ENCODE measurements at places on chromosomes 1 and 21.
A peak's percentile ranks its signal among the peaks of the same experiment; 100 is the strongest.

GRCh38 chr1:112026016-112026415 is 36.5 kb upstream of the KCND3 start:
- no peak for DNase-seq

GRCh38 chr1:26259578-26259977 is 20.3 kb upstream of the SH3BGRL3 start:
- no peak for DNase-seq

DNA sequence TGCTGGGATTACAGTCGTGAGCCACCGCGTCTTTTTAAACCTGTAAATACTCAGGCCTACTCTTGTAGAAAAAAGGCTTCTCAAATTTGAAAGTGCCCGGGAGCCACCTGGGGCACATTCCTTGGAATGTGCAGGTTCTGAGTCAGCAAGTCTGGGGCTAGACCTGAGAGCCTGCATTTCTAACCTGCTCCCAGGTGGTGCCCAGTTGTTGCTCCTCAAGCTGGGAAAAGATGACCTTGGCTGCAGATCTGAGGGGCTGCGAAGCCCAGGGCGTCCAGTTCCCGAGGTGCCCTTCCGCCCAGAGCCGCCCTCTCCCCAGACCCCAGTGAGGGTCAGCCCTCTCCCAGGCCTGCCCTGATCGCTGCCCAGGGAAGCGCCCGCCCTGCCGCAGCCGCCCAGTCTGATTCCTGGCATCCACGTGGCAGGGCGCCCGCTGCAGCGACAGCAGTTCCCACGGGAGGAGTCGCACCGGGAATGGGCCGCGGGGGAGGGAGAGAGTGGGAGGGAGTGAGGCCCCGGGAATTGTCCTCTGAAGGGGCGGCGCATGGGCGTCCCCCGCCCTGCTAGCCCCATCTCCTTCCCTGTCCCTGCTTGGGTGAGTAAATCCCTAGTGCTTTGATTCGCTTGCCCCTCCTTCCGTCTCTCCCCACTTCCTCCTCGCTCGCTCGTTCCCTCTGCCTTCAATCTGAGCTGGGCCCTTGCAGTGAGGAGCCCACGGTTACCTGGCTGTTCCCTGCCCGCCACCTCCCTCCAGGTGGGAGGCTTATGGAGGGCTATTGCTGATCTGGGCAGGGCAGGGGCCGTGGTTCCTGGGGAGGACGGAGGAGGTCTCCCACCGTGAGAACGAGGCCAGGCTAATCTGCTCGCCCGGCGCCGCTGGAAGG is 18.8 kb upstream of the TENT5B start:
- DNase-seq, result no peak

DNA sequence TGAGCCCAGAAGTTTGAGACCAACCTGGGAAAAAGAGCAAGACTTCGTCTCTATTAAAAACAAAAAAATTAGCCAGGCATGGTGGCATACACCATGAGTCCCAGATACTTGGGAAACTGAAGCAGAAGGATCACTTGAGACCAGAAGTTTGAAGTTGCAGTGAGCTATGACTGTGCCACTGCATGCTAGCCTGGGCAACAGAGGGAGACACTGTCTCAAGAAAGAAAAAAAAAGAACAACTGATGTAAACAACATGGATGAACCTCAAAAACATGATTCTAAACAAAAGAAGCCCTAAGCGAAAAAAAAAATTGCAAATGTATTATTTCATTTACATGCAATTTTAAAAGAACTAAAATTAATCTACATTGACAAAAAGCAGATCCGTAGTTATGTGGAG is 9.0 kb downstream of the LRRC40 start:
- DNase-seq, result no peak

GRCh38 chr1:209720826-209721225 is 16.2 kb downstream of the HSD11B1 start:
- DNase-seq, result no peak

- no peak for DNase-seq
Measured at GRCh38 chr1:114026797-114027196, 47.5 kb downstream of the OLFML3 start.

DNA sequence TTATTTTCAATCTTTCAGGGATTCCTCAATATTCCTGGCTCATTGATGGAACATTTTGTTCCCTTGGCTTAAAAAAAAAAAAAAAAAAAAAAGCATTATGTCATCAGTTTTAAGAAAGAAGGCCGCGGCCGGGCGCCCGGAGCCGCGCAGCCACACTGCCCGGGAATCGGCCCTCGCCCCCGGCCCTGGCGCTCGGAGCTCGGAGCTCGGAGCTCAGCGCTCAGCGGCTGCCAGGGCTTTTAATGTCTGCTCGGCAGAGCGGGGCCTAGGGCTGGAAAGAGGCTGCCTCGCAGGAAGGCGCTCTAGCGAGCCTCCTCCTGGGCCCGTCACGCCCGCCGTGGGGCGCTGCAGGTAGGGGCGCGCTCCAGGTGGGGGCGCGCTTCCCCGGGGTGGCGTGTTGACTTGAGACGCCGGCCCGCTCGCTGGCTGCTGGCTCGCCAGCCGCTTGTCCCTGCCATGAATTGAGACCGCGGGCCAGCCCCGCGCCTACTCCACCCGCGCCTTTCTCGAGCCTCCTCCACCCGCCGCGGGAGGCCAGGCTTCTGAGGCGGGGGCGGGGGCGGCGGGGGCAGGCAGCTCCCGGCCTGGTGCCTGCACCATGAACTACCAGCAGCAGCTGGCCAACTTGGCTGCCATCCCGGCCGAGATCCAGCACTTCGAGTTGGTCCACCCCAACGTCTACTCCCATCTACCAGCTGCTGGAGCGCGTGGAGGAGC is 5.4 kb upstream of the TDRD5 start:
- no peak for DNase-seq

DNA sequence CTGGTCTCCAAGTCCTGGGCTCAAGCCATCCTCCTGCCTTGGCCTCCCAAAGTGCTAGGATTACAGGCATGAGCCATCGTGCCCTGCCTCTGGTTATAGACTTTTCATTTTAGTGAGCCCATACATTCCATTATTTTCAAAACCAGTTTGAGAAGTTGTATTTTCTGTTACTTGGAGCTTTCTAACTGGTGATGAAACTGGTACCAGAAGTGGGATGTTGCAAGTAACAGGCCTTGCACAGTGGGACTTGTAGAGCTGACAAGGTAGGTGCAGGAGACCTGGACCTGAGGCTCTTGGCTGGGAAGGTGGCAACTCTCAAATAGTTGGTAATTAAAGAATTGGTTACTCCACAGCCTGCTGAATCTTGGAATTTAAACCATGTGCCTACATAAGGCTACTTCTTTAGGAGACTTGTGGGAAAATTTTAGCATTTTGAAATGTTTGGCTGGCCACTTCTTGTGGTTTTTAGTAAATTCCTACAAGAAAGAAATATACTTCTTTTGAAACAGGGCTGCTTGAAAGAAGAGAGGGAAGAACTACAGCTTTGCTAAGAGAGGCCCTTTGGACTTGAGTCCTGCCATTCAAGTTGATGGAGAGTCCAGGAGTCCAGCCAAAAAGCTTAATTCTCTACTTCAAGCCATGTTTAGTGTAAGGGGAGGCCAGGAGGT is 9.8 kb upstream of the ALPL start:
- DNase-seq, result no peak

- no peak for DNase-seq
Measured at GRCh38 chr1:184582411-184582810, 172.2 kb downstream of the EDEM3 start.

DNA sequence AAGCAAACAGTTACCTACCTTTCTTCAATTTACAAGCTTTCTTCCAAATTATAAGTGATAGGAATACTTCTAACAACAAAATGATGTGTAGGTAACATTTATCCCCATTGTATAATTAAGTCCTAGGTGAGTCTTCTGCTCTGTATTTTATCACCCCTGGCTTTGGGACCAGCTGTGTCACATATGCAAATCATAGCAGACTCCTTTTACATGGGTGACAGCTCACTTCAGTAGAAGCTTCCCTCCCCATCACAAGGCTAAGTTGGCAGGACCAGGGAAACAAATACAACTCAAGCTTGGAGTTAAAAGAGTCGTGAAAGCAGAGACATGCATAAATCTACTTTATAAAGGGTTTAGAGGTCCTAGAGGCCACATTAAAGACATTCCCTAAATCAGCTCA is 121.1 kb upstream of the RUNX1 start:
- no peak for DNase-seq

DNA sequence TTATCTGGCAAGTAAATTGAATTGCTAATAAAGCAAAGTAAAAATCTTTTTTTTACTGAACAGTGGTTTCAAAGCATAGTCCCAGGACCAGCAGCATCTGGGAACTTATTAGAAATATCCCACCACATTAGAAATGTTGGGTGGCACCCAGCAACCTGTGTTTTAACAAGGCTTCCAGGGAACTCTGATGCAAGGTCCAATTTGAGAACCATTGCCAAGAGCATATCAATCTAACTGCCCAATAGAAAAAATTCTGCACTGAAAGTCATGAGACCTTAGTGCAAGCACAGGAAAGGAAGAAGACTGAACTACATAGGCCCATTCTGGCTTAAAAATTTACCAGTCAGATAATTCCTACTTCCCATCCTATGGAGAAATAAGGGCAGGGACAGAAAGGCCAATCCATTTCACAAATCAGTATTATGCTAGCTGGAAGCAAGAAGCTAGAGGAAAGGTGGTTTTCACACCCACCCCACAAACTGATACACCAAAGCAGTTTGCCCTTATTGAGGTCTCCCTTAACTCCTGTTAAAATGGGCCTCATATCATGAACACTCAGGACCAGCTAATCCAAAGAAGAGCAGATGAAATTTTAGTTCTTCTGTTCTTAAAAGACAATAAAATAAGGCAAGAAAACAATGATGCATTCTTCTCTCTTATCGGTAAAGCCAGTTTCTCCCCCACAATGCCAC is 17.5 kb upstream of the C1orf105 start:
- no peak for DNase-seq

DNA sequence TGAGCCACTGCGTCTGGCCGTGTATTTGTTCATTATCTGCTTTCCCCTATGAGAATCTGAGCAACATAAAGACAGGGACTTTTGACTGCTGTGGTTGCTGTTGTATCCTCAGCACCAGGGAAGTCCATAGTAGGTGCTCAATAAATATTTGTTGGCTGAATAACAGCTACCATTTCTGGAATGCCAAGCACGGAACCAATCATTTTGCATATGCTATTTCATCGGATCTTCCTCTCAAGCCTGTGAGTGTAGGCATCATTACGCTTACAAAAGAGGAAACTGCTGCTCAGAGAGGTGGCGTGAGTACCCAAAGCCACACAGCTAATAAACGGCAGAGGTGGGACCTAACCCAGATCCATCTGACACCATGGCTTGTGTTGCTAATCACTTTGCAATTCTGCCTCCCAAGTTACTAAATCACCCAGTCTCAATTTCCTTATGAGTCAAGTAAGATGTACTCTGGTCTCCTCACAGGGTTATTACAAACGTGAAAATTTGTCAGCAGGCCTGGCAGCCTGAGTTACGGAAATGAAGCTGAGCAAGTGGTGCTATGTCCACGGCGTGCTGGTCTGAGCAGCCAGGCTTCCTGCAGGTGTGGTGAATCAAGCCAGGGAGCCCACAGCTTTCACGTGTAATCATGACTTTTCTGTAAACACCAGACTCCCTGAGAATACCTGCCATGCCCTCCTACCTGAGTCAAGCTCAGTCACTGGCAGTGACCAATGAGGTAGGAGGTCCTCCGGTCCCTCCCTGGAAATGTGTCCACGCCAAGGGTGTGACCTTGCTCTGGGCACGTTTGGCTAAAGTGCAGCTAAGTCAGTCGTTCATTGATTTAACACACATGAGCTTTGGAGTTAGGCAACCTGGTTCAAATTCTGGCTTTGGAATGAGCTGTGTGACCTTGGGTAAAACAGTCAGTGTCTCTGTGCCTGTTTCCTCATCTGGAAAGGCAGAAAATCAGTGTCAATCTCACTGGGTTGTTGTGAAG is 4.8 kb upstream of the RHCE start:
- no peak for DNase-seq

DNA sequence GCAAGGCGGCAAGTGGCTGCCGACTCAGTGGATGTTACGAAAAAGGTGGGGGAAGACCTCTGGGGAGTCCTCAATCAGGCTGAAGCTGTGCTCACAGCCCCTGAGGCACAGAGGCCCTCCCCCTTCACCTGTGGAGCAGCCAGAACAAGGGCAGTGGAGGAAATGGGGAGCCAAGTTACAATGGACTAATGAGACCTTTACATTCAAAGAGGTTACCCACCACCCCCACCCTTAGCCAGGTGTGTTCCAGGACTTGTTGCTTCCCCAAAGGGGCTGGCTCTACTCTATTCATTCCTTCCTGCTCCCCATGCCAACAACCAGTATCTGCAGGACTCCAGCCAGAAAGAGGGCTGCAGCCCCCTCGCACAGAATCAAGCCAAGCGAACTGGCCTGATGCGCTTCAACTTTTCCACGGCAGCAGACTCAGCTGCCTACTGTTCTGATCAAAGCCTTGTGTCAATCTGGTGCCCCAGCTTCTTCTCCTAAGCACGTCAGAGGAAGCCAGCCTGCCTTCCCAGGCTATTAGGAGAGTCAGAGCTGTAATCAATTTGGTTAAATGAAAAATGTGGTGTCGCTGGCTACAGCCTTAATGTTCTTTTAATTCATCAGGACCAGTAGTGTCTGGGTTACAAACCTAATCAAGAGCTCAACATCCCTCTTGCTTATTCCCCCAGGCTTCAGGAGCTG is 1.8 kb upstream of the SYT2 start:
- DNase-seq, result no peak

DNA sequence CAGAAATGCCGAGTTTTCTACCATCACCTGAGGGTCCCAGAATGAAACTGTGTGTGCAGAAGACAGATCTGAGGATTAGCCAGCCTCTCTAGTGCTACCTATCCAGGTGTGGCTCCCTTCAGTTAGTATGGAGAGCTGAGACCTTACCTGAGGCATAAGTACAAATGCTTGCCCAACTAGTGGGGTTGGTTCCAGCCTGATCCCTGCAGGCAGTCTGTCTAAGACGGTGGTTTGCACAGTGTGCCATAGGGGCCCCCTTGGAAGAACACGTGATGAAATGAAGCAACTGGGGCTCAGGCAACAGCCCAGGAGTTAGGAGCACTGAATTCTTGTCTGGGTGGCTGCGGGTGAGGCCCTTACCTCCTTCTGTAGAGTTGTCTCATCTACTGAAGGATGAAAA is 15.6 kb downstream of the S100A7A start:
- DNase-seq, result no peak

DNA sequence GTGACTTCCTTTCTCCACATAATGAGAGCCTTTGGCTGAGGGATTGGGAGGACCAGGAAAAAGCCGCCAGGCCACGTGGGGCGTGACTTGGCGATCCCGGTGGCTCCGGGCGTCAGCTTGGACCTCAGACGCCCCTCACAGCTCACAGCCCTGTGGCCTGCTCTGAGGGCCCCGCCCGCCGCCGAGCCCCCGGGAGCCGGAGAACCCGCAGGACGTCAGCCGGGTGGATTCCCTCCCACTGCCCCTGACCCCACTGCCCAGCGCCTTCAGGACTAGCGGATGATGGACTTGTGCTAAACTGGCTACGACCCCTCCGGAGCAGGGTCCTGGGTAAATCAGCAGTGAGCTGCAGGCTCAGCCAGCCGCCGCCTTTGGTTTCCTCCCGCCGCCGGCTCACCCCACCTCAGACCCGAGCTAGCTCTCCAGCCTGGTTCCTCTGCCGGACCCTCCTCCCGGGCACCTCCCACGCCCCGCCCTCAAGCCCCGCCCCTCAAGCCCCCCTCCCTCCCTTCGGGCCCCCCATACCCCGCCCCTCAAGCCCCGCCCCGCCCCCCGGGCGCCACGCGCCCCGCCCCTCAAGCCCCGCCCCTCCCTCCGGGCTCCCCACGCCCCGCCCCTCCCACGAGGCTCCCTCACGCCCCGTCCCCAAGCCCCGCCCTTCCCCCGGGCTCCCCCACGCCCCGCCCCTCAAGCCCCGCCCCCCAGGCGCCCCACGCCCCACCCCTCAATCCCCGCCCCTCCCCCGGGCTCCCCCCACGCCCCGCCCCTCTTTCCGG is 10.0 kb upstream of the FAAP20 start:
- peak; percentile 81 for DNase-seq

GRCh38 chr1:234369784-234370183 is 3.5 kb upstream of the COA6 start:
- DNase-seq, result no peak

All from stimulated activated effector memory CD8-positive, alpha-beta T cell treated with anti-CD3 and anti-CD28 coated beads, Interleukin-12 subunit alpha, Interleukin-12 subunit beta, amount 100 ng/mL, for 72 hours (primary cell).